NCI-H460 (cell line): ENCODE measurements at places on chromosomes 7 and 10.
A peak's percentile ranks its signal among the peaks of the same experiment; 100 is the strongest.

- DNase-seq = no peak
Measured at GRCh38 chr10:79111427-79111826, 42.7 kb downstream of the ZMIZ1 start.

- DNase-seq = no peak
Measured at GRCh38 chr7:44150966-44151941, 10.1 kb upstream of the MYL7 start.

DNA sequence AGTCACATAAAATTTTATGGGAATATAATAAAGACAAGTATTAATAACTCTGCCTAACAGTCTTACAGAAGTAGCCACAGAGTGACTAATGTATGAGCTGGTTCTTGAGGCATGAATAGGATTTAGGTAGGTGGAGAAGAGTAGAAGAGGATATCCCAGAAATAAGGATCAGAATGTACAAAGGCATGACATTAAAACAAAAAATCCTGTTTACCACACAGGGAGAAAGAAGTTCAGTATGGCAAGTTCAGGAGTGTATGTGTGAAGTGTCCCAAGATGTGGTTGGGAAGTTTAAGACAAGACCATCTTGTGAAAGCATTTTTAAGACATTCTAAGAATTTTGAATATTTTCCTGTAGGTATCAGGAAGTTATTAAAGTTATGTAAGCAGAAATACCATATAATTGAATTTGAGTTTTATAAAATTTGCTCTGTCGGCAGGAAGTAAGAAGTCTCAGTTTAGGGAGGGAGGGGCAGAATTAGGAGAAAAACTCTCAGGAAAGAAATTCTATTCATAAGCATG lies 64.7 kb upstream of the CAV2 start:
- DNase-seq = no peak

- no peak for DNase-seq
Measured at GRCh38 chr10:69878038-69878437, 76.3 kb downstream of the COL13A1 start.

DNA sequence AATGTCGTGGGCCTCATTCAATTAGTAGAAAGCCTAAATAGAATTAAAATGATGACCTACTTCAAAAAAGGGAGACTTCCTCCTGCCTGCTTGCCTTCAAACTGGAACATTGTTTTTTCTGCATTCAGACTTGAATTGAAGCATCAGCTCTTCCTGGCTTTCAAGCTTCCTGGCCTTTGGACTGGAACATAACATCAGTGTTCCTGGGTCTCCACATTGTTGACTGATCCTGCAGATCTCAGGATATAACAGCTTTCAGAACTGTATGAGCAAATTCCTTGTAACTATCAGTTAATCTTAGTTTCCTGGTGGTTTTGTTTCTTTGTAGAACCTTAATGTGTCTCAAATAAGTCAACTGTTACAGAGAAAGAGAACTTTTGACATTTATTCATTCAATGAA lies 18.6 kb downstream of the MAGI2 start:
- no peak for DNase-seq

GRCh38 chr10:71232089-71232998 lies 20.0 kb downstream of the UNC5B start:
- no peak for DNase-seq

DNA sequence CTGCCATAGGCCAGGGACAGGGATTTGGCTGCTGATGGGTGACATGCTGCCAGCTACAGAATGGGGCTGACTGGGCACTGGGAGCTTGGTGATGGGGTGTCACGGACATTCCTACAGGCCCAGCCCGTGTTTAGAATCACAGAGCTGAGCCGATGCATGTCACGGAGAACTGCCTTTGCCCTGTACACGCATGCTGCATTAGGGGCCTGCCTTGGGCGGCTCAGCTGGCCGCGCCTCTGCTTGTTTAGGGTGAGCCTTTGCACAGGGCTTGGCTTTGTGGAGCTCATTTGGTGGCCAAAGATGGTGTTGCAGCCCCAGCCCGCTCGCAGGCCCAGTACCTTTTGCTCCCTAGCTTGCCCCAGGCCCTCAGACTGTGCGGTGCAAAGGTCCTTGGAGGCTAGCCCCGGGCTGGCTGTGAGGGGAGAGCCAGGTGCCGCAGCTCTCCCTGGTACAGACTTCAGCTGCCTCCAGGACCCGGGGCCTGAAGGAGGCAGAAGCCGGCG lies 108.4 kb upstream of the BTBD16 start:
- no peak for DNase-seq

DNA sequence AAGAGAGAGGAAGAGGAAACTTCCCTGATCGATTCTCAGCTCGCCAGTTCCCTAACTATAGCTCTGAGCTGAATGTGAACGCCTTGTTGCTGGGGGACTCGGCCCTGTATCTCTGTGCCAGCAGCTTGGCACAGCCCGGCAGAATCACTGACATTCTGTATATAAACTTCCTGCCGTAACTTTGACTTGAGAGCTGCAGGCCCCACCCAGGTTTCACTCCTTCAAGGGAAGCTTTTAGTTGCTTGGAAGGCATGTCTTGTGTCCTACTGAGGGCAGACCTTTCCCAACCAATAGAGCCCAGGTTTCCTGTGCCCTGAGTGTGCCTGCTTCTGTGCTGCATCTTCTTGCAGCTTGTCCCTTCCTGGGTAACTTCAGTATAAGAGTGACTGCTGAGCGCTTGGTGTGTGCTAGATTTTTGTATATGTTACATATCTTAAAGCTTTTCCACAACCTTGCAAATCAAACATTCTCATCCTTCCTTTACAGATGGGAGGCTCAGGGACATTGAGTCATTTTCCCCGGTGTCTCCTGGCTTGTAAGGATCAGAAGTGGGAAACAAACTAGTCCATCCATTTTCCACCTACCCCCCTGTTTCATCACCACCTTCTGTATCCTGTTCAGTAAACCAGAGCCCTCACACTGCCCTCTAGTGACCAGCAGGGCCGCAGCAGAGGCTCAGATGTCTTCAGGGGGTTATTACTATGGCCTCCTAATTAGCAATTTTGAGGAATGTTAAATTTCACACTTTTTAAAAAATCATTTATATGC lies 225.2 kb upstream of the PRSS58 start:
- DNase-seq = peak; percentile 45

GRCh38 chr7:130288829-130289228 lies 4.1 kb upstream of the CPA4 start:
- DNase-seq = no peak

DNA sequence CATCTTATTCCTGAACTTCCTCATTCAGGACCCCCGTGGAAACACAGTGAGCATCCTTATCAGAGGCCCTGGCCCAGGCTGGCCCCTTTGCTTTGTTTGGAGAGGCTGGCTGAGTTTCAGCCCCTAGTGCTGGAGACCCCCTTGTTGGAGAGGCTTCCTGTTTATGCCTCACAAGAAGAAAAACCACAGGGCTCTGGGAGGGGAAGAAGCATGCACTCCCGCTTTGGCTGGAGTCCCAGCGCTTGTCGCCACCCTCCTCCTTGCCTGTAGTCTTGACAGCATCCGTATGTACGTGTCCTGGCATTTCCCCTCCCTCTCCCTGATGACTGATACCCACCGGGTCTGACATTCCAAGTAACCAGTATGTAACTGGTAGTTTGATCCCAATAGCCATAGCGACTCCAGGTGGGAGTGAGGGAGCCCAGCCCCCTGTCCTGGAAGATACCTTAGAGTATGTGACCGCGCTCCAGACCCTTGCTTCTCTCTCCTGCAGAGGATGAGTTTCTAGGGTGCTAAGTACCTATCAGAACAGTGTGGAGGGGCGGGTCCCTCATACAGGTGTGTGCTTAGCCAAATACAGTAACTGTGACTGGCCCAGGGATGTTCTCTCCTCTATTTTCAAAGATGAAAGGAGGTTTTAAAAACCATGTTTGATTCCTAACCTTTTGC lies 6.9 kb upstream of the ATP6V0E2 start:
- DNase-seq = no peak

DNA sequence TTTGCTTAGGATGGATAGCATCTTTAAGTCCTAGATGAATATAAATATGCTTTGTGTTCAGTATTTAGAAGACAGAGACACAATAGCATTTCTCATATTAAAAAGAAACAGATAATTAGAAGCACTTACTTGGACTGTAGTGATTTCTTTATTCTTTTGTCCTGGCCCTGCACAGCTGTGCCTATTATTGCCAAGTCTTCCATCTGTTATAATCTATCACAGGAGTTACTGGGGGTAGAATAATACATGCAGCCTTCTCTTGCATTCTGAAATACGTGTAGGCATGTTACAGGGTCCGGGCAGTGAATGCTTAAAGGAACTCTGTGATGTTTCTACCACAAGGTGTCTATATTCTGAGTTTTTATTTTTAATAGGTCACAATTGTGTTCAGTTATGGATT lies 461.5 kb upstream of the COBL start:
- DNase-seq = no peak

- DNase-seq = no peak
Measured at GRCh38 chr7:157900011-157900410, 563.2 kb downstream of the DNAJB6 start.

DNA sequence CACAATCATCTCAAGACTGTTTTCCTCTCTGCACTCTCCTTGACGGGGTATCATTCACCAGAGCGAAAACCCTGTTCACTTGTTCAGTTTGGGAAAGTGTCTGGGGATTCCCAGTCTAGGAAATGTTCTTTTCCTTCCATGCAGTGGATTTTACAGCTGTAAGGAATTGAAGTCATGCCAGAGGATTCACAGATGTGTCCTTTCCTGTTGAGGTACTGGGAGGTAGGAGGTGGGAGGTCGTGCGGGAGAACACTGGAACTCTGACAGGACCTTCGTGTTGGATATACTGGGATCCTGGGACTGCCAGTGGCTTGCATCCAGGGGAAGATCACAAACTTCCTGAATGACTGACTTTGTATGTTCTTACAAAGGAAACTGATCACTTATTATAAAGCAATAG lies 185.5 kb downstream of the BMPER start:
- no peak for DNase-seq

- no peak for DNase-seq
Measured at GRCh38 chr10:5364374-5364773, 392 bp upstream of the UCN3 start.

GRCh38 chr10:117214401-117214800 lies 17.1 kb downstream of the KCNK18 start:
- no peak for DNase-seq

DNA sequence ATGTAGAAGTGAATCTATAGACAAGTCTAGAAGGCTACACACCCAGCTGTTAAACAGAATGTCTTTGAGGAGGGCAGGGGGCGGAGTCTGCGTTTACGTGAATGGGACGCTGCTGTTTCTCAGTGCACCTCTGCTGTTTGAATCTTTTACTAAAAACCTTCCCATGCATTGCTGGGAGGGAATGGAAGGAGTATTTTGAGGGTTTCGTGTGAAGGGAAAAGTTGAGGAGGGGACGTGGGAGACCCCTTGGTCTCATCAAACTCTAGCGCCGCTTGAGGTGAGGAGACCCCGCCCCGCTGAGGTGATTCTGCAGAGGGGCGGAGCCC lies 492 bp upstream of the VCL start:
- no peak for DNase-seq

DNA sequence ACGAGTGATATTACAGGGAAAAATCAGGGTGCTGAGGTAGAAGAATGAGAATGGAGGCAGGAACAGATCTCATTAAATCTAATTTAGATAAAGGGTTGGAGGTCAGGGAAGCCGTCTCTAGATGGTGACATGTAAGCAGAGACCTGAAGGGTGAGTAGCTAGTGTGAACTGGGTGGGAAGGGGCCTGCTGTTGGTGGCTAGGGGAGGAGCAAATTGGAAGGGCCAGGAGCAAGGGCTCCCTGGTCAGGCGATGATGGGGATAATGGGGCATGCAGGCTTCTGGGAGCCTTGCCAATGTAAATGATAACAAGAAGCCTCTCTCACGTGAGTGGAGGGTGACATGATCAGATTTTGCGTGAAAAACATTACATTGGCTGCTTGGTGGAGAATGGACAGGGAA lies 76.3 kb downstream of the WDFY4 start:
- DNase-seq = no peak

- DNase-seq = no peak
Measured at GRCh38 chr7:138138244-138138643, 62.0 kb downstream of the AKR1D1 start.

- DNase-seq = no peak
Measured at GRCh38 chr10:22481687-22482539, 136.6 kb downstream of the SPAG6 start.

- DNase-seq = no peak
Measured at GRCh38 chr7:22662036-22662435, 65.0 kb upstream of the IL6 start.

GRCh38 chr7:154859747-154860620 lies 142.9 kb downstream of the PAXIP1 start:
- DNase-seq = no peak

DNA sequence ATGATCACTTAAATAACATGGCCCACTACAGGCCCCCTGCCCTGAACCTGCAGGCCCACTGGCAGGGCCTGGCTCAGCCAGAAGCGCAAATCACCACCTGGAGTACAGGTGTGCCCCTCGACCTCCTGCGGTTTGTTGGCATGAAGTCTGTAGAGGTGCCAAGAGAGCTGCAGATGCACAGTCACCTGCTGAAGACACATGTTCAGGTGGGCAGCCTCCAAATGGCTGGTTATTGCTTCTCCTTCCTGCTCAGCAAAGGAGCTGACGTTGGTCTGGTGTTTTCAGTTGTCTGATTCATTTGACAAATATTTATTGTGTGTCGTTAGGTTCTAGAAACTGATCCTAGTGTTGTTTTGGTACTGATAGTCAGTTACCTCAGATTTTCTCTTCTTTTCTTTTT lies 29.0 kb downstream of the DHTKD1 start:
- no peak for DNase-seq

GRCh38 chr7:31059551-31059950 lies 7.4 kb downstream of the ADCYAP1R1 start:
- no peak for DNase-seq

GRCh38 chr10:59346321-59346720 lies 16.0 kb downstream of the FAM13C start:
- no peak for DNase-seq

DNA sequence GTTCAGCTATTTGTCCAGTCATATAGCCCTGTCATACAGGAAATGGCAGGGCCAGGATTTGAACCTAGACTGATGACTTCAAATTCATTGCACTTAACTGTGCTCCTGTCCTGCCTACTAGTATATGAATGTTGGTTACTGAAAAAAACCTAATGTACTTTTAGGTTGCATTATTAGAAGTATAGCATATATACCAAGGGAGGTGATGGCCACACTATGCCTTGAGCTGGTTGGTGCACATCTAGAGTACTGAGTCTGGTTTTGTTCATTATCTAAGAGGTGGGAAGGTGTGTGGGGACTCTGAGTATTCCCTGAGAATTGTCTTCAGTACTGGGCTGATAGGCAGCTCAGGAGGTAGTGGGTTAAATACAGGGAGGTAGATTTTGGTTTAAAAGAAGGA lies 88.0 kb downstream of the NEURL1 start:
- no peak for DNase-seq

- no peak for DNase-seq
Measured at GRCh38 chr10:441659-442058, 247.8 kb downstream of the DIP2C start.

GRCh38 chr10:29543715-29544114 lies 91.1 kb downstream of the SVIL start:
- no peak for DNase-seq

- DNase-seq = no peak
Measured at GRCh38 chr7:35448486-35448885, 194.6 kb upstream of the TBX20 start.
